ENCODE measurements at places on chromosomes 3 and 15.

DNA sequence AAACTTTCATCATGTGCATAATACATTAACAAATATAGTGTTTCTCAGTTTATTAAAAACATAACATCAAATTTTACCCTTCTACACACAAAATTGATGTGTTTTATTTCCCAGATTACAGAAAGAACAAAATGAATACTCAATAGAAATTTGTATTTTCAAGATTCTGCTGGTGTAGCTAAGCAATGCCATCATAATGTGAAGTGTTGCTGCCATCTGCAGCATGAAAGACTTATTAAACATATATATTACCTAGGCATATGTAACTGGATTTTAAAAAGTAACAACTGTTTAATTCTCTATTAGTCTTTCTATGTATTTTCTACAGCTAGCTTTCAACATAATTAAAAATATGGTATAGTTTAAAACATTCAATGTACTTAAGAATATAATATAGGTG, 27.5 kb downstream of the PLSCR5 start:
- no peak for DNase-seq

- DNase-seq = no peak
Measured at GRCh38 chr15:57085267-57085666, 166.8 kb downstream of the TCF12 start.

DNA sequence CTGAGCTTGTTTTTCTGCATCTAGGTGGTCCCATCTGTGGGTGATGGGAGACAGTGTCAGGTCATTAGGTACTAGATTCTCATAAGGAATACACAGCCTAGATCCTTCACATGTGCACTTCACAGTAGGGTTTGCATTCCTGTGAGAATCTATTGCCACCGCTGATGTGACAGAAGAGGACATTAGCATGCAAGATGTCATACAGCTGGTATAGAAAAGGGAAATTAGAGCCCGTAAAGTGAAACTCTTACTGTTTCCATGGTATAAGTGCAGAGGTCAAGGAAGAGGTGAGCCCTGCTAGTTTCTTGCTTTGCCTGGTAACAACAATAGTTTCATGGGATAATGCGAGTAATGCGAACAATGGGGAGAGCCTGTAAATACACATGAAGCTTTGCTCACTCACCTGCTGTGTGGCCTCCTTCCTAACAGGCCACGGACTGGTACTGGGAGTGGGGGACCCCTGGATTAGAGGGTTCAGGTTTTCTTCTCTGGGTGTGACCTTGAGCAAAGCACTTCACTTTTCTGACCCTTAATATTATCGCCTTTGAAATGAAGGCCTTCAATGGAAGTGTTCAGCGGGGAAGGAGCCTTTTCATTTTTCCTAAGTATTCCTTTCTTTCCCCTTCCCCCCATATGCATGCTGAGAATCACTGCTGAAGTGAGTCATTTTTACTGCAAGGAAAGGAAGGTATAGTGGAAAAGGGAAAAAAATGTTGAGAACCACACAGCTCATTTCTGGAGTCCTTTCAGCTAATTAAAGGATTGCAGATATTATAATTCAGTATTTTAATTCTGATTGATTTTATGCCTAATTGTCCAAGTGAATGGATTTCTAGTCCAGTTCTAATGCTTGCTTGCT, 286.4 kb downstream of the UBE2E2 start:
- no peak for DNase-seq

DNA sequence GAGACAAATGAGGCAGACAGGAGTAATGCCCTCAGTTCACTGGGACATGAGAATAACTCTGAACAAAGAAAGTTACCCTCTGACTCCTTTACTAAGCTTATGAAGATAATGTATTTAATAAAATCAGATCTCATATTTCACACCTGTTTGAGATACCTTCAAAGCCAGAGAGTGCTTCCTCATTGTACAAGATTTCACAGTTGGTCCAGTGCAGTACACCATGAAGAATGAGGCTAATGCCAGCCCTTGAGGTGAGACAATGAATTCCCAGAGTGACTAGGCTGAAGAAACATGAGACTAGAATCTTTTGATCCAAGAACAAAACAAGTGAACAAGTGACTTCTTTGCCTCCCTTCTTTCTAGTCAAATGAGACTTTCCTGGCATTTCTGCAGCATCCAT, 1133.8 kb downstream of the TUSC7 start:
- DNase-seq = no peak

GRCh38 chr3:4938281-4938982, 40.8 kb upstream of the BHLHE40 start:
- no peak for DNase-seq

DNA sequence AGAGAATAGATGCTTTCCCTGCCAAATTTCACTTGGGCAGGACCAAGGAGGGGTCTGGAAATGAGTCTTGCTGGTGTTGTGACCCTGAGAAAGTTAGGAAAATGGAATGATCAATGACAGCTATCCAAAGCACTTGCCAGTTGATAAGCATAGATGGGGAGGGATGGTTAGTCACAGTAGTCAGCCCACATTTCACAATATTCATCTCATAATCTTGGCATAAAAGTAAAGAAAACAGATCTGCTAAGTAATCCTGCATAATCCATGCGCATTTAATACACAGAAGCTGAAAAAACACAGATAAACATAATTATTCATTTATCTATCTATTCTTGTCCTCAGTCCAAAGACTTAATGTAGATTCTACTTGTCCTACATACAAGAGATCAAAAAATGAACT, 184.1 kb downstream of the ZIC4 start:
- no peak for DNase-seq

GRCh38 chr15:42267286-42267685, 5.7 kb upstream of the GANC start:
- DNase-seq = no peak

GRCh38 chr3:23697416-23697815, 108.3 kb upstream of the UBE2E1 start:
- DNase-seq = no peak

GRCh38 chr3:36615861-36616260, 148.5 kb downstream of the DCLK3 start:
- no peak for DNase-seq

- DNase-seq = no peak
Measured at GRCh38 chr3:94459167-94459566, 396.3 kb downstream of the NSUN3 start.

- no peak for DNase-seq
Measured at GRCh38 chr15:69748576-69749185, 296.1 kb downstream of the RPLP1 start.

DNA sequence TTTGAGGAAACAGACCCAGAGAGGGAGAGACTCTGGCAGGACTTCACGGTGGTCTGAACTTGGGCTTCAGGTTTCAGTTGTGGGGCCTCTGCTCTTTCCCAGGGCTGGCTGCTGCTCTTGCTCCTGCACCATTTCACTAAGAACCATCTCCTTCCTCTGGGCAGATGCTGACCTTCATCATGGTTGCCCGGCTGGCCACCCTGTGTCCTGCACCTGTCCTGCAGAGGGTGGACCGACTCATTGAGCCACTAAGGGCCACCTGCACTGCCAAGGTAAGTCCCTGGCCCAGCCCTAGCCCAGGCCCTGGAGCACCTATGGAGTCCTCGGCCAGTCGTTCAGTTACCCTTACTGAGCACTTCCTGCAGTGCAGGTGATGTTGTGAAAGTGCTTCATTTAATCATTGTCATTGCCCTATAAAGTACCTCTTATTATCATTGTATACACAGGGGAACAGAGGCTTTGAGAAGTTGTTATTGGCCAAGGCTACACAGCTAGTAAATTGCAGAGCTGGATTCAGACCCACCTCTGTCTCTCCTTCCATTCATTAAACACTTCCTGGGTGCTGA, 10.0 kb downstream of the RPL32 start:
- DNase-seq = no peak

GRCh38 chr3:107574650-107575049, 51.9 kb downstream of the BBX start:
- DNase-seq = no peak

DNA sequence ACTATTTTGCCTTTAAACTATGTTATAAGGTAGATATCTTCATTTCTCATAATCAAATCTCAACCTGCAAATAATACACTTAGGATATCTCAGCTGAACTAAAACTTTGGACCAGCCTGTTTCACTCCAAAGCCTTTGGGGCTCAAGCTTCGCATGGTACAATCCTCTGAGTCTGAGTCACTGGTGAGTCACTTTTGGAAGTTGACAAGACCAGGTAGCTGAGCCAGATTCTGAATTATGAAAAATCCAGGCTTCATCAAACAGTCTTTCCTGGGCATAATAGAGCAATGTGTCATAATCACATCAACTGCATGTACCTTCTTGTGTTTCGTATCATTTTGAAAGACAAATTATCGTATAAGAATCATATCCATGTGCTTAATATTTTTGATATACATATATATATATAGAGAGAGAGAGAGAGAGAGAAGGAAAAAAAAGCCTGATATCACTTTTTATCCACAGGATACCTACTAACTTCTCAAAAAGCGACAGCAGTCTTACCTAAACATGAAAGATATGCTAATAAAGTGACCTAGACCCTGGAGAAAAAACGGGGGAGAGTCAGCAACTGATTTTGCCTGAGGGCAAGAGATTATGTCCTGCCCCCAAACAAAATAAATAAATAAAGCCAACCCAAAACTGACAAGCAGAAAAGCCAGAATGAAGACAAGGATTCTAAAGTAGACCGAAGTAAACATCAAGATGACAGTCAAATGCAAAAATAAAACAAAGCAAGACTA, 263.9 kb upstream of the TGFBR2 start:
- no peak for DNase-seq

- no peak for DNase-seq
Measured at GRCh38 chr3:187521546-187521945, 148.6 kb downstream of the SST start.

DNA sequence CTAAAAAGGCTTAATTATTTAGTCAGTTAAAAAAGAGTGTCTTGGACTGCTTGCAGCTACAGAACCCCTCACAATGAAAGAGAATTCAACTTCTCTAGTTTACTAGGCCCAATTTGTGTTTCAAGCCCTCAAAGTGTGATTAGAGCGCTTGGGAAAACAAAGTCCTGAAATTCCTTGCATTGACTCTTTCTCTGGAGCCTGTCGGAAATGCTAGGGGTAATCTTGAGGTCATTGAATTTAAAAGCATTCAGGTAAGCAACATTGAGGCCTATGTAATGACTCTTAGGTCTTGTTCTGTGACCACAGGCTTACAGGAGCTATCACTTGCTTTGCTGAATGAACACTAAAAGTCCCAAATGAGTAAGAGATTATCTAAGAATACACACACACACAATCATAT, 186.0 kb downstream of the NLGN1 start:
- no peak for DNase-seq

DNA sequence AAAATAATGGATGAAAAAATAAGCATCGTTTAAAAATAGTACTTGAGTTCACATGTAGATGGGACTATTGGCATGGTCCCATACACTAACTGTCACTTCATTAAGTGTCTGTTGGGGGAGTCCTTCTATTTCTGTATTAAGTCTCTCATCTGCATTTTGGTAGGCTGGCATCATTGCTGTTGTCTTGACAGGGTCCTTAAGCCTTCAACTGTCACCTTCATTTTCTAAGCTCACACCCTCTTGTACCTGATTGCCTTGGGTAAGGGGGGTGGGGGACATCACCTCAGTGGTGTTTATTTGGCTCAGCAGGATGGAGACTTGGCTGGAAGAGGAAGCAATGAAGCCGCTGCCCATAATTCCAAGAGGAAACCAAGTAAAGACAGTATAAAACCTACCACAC, 202.0 kb upstream of the VEPH1 start:
- DNase-seq = no peak

DNA sequence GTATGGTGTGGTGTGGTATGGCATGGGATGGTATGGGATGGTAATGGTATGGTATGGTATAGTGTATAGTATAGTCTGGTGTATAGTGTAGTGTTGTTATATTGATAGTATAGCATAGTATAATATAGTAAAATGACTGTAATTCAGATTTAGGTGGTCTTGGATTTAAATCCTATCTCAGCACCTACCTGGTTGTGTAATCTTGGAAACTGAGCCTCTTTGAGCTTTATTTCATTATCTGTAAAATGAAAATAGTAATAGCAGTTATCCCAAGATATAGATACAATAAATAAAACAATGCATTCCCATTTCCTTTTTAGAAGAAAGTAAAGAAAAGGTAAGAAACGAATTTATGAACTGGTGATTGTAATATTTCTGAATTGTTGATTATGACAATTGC, 27.5 kb upstream of the MEF2A start:
- DNase-seq = no peak

GRCh38 chr3:178841011-178841410, 230.6 kb downstream of the ZMAT3 start:
- DNase-seq = no peak

DNA sequence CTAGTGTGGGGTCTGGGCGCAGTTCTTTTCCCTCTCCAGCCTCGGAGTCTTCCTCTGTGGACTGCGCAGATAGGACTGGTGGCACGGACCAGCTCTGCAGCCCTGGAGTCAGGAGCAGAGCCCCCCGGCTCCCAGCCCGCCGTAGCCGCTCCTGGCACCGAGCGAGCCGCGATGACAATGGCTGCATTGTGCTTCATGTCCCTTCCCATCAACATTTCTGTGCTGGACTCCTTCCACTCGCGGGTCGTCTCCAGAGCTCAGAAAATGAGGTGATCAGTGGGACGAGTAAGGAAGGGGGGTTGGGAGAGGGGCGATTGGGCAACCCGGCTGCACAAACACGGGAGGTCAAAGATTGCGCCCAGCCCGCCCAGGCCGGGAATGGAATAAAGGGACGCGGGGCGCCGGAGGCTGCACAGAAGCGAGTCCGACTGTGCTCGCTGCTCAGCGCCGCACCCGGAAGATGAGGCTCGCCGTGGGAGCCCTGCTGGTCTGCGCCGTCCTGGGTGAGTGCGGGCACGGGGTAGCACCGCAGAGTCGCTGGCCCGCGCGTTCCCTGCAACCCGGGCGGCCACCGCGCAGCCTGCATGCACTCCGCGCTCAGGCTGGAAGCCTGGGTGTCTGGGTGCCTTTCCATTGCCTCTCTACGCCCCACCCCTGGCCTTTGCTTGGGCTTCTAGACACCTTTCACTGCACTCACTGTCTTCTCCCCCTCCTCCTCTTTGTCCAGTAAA, at the start of gene TF:
TSS of gene TF (plus strand) at position 413 of the 731 bp plus-strand sequence. CDS start at position 461, 48 bp downstream.
- no peak for DNase-seq

GRCh38 chr3:161264852-161265251, 43.7 kb downstream of the NMD3 start:
- DNase-seq = no peak

- DNase-seq = no peak
Measured at GRCh38 chr3:84724877-84725276, 233.9 kb upstream of the CADM2 start.

Data from stimulated activated CD8-positive, alpha-beta memory T cell treated with anti-CD3 and anti-CD28 coated beads, Interleukin-7, amount 100 ng/mL, for 1 hour (primary cell).